ENCODE measurements at places on chromosomes 4 and X. TPM values are rescaled to one million over a fixed set of nuclear protein-coding genes. Genes with fewer than 3 reads are reported as not detected.

TMEM33 gene
- total RNA-seq, result 53.6 TPM

WAS gene
- total RNA-seq, result not detected

ACSL4 gene
- total RNA-seq, result 26.4 TPM

NPY5R gene
- total RNA-seq, result not detected

KCND1 gene
- 1.1 TPM for total RNA-seq

MGARP gene
- 0.67 TPM for total RNA-seq

STS gene
- 2.0 TPM for total RNA-seq

RGN gene
- total RNA-seq, result not detected

PNMA6E gene
- total RNA-seq, result not detected

SPANXB1 gene
- 4.0 TPM for total RNA-seq

PCYT1B gene
- total RNA-seq, result not detected

SLC4A4 gene
- 1.6 TPM for total RNA-seq

APLN gene
- 0.71 TPM for total RNA-seq

CCNA2 gene
- 49.1 TPM for total RNA-seq

PLP2 gene
- 307 TPM for total RNA-seq

MAGED4B gene
- 5.8 TPM for total RNA-seq

POLN gene
- 0.55 TPM for total RNA-seq

SHROOM2 gene
- 0.24 TPM for total RNA-seq

UCP1 gene
- total RNA-seq, result 0.08 TPM

OTUD6A gene
- not detected for total RNA-seq

CDKL5 gene
- 3.6 TPM for total RNA-seq

PPARGC1A gene
- 0.05 TPM for total RNA-seq

PF4V1 gene
- total RNA-seq, result not detected

HS6ST2 gene
- 0.07 TPM for total RNA-seq

MAGED4 gene
- total RNA-seq, result 7.7 TPM

TENM3 gene
- 1.2 TPM for total RNA-seq

SPATA4 gene
- 0.20 TPM for total RNA-seq

SOX3 gene
- not detected for total RNA-seq

BEX5 gene
- not detected for total RNA-seq

UGT2A3 gene
- 0.27 TPM for total RNA-seq

HSD17B10 gene
- total RNA-seq, result 199 TPM

CYP2U1 gene
- 1.4 TPM for total RNA-seq

CLDN2 gene
- 8.0 TPM for total RNA-seq

NLRP2B gene
- total RNA-seq, result not detected

ZCCHC18 gene
- total RNA-seq, result not detected

ALPK1 gene
- 3.9 TPM for total RNA-seq

FAM9B gene
- not detected for total RNA-seq

PASD1 gene
- total RNA-seq, result not detected

LDB2 gene
- not detected for total RNA-seq

SOD3 gene
- total RNA-seq, result not detected

S100G gene
- total RNA-seq, result not detected

LRP2BP gene
- total RNA-seq, result 0.13 TPM

MAGEB1 gene
- total RNA-seq, result not detected

USP26 gene
- total RNA-seq, result not detected

Data from A549 treated with CpdA at 1 μM for 4 hours (cell line).